Chondrocyte (in vitro differentiated cells): ENCODE measurements at places on chromosomes 13 and 19. TPM values are rescaled to one million over a fixed set of nuclear protein-coding genes. Genes with fewer than 3 reads are reported as not detected.

The GNG7 gene
- 1.9 to 3.6 TPM (median 2.5 TPM) in 3 replicates for total RNA-seq

DNA sequence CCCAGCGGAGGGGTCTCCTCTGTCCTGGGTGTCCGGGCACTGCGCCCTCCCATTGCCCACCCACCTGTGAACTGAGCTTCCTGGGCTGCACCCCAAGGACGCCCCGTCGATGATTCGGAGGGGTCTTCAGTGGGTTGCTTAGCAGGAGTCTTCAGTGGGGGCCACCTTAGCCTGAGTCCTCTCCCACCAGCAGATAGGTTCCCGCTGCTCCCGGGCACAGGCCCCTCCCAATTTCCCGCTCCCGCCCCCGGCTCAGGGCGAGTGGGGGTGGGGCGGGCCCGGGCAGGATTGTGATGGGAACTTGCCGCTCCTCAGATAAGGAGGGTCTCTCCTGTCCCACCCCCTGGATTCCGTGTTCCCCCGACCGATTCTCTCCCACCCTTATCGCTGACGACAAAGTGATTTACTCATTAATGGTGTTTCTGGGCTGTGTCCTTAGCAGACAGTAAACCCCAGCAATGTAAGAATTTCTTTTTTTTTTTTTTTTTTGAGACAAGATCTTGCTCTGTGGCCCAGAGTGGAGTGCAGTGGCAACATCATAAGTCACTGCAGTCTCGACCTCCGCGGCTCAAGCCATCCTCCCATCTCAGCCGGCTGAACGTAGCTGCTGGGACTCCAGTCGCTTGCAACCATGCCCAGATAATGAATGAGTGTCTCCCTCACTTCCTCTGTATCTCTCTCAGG, 655 bp upstream of the S1PR5 start:
- DNase-seq = no peak

DNA sequence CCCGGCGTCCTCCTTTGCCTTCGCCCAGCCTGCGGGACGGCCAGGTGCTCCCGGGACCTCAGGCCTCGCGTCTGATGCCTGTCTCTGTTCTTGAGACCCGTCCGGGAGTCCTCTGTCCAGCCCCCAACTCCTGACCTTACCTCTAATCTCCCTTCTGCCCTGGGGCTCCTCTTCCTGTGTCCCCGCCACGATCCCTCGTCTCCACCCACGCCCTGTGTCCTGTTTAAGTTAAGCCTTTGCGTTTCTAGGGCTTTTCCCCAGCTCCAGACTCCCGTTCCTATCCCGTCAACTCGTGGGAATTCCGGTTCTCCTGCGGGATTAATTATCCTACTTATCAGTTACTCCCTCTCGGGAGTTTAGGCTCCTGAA, 686 bp downstream of the LENG8 start:
- DNase-seq = no peak

DNA sequence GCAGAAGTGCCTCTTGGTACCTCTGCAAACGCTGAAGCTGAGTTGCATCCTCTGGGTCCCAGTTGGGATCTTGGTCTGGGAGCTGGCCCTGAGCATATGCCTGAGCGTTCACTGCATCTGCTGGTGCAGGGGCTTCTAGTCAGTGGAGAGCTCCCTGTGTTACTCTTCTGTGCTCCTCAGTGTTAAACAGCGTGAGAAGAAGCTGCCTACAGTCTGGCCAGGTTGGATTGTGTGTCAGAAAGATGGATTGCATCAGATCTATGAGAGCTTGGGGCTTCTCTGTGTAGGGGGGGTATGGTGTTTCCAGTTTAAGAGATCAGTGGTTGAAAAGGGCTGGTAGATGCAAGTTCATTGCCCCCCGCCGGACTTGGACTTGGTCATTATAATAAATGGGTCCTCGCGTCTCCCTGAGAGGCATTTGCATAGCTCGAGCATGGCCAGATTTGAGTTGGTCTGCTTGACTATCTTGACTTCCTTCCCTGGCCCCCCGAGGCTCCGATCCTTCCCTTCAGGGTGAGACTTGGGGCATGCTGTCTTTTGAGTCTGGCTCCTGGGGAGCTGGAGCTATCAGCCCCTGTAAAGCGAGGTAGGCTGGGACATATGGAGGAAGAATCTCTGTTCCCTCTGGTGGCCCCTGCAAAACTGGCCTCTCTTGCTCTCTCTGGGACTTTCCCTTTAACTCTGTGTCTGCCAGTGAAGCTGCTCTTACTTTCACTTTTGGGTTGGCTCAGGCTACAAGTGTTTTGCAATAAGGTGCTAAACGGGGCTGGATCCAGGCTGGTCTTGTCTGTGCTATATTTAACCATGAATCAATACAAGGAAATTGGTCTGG, 52.9 kb downstream of the OR10H4 start:
- no peak for DNase-seq

GRCh38 chr13:32234914-32235313, 80.2 kb downstream of the ZAR1L start:
- DNase-seq = no peak
